SJCRH30 (cell line): ENCODE measurements at places on chromosomes 6 and 20. TPM values are rescaled to one million over a fixed set of nuclear protein-coding genes. Genes with fewer than 3 reads are reported as not detected.

Gene SRMS
- not detected in 2 replicates for total RNA-seq

DNA sequence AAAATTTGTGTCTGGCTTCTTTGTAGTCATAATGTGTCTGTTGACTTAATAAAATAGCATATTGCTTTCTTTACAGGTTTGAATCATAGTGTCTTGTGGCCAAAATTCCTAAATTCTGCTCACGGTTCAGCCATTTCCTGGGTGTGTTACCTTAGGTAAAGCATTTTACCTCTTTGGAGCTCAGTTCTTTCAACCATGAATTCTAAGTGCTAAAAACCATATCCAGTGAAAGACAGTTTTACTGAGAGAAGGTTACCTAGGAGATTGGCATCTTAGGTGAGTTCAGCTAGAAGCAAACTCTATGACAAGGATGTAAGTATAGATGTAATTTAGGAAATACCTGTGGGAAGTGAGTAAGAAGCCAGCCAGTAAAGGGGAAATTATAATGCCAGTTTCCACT, 20.7 kb downstream of the CRYBG1 start:
- DNase-seq, result no peak

GRCh38 chr6:149045404-149045803, 272.1 kb upstream of the TAB2 start:
- DNase-seq, result no peak

DNA sequence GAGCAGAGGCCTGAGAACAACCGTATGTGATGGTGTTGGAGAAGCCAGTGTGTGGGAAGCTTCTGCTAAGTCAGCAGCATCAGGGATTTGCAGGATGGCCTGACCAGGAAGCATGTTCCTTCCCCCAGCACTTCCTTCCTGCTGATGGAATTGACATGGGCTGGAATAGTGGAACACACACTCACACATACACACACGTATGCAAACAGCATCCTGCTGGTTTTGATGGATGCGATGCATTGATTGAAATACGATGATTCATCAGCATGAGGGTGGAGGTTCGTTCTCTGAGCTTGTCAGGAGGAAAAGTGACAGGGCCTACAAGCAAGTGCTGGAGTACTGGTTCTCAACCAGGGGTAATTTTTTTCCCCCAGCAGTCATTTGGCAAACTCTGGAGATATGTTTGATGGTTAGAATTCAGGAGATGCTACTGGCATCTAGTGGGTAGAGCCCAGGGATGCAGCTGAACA, 229.1 kb downstream of the NFATC2 start:
- no peak for DNase-seq

Gene OLIG3
- not detected in 2 replicates for total RNA-seq

DNA sequence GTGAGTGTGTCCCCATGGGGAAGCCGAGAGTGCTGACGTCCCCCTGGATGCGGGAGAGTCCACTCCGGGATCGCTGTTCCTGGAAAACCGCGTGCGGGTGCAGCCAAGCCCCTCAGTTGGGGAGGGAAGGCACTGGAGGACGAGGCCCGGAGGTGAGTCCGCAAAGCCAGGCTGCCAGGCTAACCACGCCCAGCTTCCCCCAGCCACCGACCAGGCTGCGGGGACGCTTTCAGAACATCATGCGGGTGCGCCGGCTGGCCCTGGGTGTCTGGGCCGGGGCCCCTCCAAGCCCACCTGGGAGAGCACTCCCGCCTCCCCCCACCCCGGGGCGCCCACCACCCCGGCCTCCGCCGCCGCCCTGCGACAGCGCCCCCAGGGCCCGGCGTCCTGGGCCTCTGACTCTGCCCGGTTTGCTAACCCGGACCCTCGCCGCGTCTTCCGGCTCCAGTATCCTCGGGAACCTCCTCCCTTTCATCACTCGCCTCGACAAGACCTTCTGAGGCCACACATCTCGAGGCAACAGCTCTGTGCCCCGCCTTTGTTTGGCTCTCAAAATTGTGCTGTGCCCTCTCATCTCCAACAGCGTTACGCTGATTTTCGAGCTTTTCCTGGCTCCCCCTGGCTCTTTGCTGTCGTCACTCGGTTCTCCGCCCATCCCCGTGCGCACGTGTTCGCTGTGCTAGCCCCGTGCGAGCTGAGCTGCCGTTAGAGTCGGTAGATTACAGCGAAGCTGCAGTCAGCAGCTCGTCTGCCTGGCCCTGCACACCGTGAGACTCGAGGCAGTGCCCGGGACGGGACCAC, 47.1 kb upstream of the ENTPD6 start:
- DNase-seq, result no peak

Gene C6orf58
- not detected in 2 replicates for total RNA-seq
